ENCODE measurements at places on chromosomes 12 and 14.

- DNase-seq: no peak
Observed at GRCh38 chr12:93847517-93848474, 170.6 kb downstream of the CRADD start.

DNA sequence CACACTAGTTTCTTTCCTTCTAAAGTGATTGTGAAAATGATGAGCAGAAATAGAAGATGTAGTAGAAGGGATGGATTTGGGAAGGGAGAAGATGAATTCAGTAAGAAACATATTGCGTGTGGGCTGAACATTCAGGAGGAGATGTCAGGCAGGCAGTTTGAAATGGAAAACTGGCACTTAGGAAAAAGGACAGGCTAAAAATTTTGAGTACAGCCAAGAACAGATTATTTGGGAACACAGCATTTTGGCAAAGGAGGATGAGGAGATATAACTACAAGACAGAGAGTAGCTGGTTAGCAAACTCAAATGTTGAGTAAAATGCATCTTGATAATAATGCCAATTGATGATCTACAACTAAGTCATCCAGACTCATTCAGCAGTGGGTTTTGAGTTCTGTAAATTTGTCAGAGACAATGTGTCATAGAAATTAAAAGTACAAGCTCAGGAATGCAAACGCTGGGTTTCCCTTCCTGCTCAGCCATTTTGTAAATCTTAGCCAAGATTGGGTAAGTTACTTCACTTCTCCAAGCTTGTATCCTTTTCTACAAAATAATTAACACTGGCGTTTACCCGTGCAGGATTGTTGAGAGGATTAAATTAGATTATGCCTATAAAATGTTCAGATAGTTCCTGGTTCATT lies 255.0 kb downstream of the NAV3 start:
- no peak for DNase-seq

DNA sequence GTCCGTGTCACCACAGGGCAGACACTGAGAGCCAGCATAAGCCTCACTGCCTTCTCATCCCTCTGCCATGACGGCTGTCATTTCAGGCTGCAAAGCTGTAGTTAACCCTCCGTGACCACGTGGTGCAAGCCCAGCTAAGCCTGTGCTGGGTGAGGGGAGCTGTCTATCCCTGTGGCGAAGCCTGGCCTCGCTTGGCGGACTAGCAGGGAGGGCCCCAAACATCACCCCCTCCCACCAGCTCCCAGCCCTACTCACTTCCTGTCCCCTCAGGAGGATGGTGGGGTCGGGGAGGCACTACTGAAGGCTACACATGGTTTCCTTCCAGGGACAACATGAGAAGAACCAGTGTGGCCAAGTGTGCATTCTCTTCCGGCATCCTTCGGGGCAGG lies 88.2 kb downstream of the CHGA start:
- no peak for DNase-seq

DNA sequence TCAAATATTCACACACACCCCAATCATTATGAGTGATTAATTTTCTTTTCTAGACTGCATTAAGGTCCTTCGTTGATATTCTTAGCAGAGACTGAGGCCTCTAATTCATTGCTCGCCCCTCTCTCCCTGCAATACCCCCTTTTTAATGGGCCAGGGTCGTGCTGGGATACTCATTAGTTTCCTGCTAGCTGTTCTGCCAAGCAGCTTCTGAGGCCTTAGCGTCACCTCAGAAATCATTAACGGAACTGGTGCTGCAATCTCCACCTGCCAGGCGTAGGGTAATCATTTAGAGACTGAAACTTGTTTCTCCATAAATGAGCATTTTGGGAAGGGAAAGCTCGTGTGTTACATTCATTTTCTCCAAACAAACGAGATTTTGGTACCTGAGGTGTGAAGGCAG lies 1054.7 kb downstream of the GALC start:
- DNase-seq: no peak

- no peak for DNase-seq
Observed at GRCh38 chr14:39272918-39273317, 39.2 kb downstream of the MIA2 start.

DNA sequence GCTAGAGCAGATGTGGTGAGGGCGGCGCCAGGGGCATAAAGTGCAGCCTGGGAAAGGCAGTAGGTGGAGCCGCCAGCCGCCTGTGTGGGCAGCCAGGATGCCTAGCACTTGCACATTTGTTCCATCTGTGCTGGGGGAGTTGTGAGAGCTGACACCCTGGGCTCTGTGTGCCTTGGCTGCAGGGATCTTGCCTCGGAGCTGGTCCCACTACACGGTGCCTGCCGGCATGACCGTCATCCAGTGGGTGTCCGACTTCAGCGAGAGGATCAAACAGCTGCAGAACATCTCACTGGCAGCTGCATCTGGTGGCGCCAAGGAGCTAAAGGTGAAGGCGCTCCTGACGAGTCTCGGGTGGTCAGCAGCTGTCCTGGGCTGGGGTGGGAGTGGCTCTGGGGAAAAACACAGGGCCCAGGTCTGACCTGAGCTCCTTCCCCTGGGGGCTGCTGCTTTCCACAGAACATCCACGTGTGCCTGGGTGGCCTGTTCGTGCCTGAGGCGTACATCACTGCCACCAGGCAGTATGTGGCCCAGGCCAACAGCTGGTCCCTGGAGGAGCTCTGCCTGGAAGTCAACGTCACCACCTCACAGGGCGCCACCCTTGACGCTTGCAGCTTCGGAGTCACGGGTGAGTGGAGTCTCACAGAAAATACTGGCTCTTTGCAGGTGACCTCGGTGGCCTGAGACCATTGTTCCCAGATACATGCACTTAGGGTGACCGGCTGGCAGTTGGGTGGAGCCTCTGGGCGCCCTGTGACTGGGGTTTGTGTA lies 37.4 kb downstream of the HSP90AA1 start:
- no peak for DNase-seq

- DNase-seq: no peak
Observed at GRCh38 chr12:101089271-101089670, 120.8 kb downstream of the SLC5A8 start.

- DNase-seq: no peak
Observed at GRCh38 chr14:104799244-104800014, 1.5 kb upstream of the ZBTB42 start.

- peak; percentile 18 for DNase-seq
Observed at GRCh38 chr14:101084436-101084826, 180.9 kb upstream of the RTL1 start.

DNA sequence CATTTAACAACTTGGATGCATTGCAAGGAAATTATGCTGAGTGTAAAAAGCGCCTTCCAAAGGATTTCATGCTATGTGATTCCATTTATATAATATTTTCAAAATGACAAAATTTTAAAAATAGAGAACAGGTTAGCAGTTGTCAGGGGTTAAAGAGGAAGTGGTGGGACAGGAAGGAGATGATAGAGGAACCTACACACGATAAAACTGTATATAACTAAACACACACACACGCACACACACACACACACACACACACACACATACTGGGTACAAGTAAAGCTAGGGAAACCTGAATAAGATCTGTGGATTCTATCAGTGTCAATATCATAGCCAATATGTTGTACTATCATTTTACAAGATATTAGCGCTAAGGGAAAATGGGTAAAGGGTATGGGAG lies 17.2 kb downstream of the TTC9 start:
- no peak for DNase-seq

DNA sequence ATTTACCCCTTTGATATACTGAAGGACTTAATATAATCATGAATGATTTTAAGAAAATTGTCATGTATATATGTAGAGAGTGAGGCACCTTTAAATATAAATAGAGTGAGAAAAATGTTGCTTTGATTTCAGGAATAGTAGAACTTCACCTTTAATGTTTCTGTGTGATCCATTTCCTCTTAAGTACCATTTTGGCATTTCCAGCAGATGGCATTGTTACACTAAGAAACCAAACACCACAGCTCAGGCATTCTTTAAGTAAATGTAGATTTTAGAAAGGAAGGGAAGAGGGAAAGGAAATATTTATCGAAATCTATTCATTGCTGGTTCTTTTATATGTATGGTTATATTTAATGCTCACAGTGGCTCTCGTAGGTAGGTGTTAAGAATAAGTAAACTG lies 556.7 kb upstream of the FBXO33 start:
- DNase-seq: no peak

DNA sequence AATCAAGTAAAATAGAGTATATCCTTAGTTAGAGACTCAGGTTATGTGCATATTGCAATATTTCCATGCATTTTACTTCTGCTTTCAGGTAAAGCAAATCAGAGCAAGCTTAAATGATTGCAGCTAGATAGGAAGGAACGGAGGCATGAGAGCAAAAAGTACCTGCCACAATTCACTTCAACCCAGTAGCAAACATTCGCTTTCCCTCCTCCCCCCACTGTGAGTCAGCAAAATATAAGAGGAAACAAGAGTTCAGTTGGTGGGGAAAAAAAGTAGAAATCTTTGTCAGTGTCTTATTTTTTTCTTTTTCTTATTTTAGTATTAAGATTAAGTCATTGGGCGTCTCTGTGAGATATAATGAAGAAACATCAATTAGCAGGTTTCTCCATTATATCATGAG lies 475.4 kb downstream of the NPAS3 start:
- DNase-seq: no peak

DNA sequence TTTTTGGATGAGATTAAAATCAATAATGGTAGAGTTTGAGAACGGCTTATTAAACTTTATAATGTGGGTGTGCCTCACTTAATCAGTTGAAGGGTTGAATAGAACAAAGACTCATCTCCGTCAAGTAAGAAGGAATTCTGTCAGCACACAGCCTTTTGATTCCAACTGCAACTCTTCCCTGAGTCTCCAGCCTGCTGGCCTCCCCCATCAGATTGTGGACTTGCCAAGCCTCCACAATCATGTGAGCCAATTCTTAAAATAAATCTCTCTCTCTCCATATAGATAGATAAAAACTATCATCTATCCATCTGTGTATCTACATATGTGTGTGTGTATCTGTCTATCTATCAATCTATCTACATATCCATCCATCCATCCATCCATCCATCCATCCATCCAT lies 127.4 kb upstream of the BTG1 start:
- DNase-seq: no peak

GRCh38 chr12:18552829-18553228 lies 185.0 kb downstream of the PLCZ1 start:
- DNase-seq: no peak

DNA sequence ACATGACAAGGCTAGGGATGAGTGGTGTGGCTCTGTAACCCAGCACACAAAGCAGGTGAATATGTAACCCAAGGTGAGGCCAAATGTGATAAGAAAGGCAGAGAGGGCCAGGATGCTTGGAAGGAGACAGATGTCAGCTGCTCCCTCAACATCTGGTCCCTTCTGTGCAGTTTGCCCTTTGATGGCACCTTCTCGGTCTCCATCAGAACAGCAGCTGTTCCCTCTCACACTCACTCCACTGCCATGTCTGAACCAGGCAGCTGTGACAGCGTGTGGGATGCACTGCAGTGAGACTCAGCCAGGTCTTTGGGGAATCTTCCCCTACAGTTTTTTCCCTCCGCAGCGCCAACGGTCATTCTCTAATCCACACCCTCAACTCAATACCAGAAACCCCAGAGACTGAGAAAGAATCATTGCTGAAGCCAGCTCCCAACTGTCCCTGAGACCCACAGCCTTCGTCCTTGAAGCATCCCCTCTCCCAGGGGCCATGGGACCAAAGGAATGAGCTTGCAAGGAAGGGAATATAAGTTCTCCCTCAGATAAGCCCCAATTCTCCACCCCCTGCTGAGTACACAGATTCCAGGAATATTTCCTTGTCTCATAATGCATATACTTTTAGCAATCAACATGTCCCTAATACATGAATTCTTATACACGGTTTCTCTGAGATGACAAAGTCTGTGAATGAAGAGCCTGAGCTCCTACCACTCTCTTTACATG lies 230.0 kb downstream of the GLT1D1 start:
- DNase-seq: no peak

GRCh38 chr12:55765736-55766290 lies 22.9 kb downstream of the GDF11 start:
- no peak for DNase-seq

DNA sequence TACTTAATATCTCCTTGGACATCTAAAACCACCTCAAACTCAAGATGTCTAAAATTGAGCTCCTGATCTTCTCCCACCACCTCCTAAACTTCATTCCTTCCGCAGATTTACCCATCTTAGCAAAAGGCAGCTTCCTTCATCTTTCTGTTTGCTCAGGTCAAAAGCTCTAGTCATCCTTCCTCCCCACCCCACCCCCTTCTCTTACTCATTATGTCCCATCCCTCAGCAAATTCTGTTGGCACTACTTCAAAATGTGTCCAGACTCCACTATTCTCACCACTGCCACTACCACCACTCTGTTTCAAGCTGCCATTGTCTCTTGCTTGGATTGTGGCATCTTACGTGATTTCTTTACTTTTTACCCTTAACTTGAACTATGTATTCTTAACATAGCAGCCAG lies 59.2 kb upstream of the ZDHHC17 start:
- no peak for DNase-seq

GRCh38 chr12:111181143-111181726 lies 187.7 kb downstream of the PHETA1 start:
- no peak for DNase-seq

GRCh38 chr12:2344476-2344875 lies 291.7 kb downstream of the CACNA1C start:
- DNase-seq: no peak

Data from ascending aorta (tissue), 2 donors.